ENCODE measurements at places on chromosomes 3 and 15. TPM values are rescaled to one million over a fixed set of nuclear protein-coding genes. Genes with fewer than 3 reads are reported as not detected.

The MYH15 gene
- total RNA-seq: 0.59 TPM

The MYL3 gene
- 0.43 TPM for total RNA-seq

The KPNA1 gene
- total RNA-seq: 160 TPM

The PIGZ gene
- 0.54 TPM for total RNA-seq

The AHSG gene
- not detected for total RNA-seq

The ZBED2 gene
- total RNA-seq: 1.0 TPM

The BMF gene
- 31.0 TPM for total RNA-seq

GRCh38 chr3:55607844-55608243 lies 120.7 kb upstream of the WNT5A start:
- DNase-seq: no peak

DNA sequence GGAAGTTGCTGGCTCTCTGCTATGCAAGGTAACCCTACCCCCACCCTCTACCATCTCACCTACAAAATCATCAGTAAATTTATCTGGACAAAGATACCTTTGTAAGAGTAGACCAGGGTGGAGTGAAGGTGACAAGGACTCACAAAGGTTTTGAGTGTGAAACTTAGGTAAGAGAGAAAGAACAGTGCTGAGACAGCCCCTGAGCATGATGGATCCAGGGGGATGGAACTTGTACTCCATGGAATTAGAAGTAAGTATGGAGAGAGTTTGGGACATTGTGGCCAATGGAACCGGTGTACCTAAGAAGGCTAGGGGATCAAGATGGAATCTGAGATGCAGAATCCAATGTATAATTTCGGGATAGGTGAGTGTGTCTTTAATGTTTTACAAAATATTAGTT lies 153.0 kb upstream of the NSMCE3 start:
- DNase-seq: no peak

GRCh38 chr15:39427705-39428104 lies 153.2 kb upstream of the THBS1 start:
- no peak for DNase-seq

GRCh38 chr15:24940236-24940635 lies 14.6 kb upstream of the SNRPN start:
- no peak for DNase-seq

DNA sequence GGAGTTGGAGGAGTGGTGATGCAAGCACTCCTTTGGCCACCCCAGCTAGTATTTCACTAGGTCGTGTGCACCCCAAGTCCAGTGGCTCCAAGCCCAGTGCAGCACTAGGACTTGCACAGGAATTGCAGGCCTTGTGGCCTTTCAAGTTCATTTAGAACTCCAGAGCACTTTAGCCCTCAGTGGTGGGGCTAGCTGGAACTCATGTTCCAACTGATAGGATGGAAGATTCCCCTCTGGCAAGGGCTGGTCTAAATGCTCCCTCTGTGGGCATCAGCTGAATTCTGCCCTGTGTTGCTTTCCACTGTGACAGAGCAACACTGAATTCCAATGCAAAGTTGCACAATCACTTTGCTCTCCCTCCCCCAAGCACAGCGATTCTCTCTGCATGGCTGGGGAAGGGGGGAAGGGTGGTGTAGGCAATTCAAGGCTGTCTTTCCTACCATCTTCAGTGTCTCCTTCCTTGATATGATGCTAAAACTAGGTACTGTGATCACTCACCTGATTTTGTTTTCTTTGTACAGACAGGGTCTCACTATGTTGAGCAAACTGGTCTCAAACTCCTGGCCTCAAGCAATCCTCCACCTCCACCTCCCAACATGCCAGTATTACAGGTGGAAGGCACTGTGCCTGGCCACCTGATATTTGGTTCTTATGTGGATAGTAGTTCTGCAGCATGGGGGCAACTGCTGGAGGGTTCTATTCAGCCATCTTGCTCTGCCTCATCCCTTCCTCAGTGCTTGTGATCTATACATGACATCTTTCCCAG lies 10.3 kb downstream of the USF3 start:
- peak; percentile 16 for DNase-seq

GRCh38 chr3:146180376-146180775 lies 19.4 kb upstream of the PLOD2 start:
- DNase-seq: no peak

DNA sequence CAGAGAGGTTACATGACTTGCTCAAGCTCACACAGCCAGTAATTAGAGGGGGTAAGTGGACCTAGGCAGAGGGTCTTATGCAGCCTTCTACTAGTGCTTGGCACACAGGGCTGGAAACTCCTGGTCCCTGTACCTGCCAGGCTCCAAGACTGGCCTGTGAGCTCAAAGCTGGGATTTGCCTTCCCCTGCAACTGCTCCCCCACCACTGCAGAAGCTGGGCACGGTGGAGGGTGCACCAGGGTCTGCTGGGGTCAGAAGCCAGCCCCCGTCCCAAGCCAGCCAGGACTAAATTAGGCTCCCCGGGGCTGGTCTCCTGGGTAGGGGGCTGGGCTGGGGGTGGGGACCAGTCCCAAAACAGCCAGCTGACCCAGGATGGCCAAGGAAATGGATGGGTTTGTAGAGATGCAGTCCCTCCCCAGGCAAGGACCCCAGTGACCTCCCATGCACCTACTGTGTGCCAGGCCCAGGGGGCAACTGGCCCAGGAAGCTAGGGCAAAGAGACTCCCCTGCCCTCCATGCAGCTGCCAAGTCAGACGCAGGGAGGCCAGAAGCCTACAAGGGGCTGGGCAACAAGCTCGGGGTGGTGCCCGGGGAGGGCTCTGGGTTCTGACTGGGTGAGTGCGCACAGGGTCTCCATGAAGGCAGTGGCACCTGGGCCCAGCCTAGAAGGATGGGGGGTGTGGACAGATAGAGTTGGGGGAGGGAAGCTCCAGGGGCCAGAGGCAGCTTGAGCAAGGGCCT lies 51.8 kb upstream of the LINGO1 start:
- no peak for DNase-seq

DNA sequence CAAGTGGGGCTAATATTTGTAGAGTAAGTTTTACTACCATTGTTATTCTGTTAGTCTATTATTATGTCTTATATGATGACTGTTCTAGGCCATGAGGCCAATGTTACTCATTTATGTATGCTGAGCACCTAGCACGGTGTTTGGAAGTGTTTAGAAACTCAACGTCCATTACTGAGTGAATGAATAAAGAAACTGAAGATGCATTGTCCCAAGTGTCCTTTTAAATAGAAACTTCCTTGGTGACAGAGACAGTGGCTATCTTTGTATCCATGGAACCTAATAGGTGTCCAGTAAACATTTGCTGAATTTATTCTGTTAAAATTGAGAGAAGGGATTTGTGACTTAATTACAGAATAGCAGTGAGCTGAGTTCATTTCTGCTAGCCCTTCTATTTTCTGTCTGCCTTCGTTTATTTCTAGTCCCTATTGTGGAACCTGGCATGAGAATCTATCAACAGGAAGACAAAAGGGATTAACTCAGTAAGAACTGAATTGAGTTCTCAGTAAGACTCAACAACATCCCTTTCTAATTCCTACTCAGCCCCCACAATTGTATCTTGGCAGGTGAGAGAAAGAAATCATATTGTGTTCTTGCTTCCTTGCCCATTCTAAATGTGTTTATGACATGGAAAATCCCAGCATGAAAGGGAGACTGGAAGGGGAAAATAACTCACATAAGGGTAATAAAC lies 246.6 kb upstream of the LRRC3B start:
- no peak for DNase-seq

GRCh38 chr15:40469776-40470390 lies 901 bp upstream of the CHST14 start:
- no peak for DNase-seq

DNA sequence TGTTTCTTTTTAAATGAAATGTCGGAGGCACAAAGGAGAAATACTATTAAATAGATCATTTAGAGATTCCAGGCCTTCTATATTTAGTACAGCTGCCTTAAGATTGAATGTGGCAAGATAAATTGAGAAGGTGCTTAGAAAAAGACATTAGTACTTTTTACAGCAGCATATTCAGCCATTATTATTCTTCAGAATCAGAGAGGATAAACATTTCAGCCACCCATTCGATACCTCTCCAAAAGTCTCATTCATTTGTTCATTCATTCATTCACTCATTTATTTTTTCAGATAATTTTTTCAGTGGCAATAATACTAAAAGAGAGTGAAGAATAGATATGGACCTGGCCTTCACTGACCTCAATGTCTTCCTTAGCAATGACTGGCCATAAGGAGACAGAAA lies 347.0 kb downstream of the GRM7 start:
- no peak for DNase-seq

- DNase-seq: no peak
Measured at GRCh38 chr3:123524981-123525380, 59.9 kb downstream of the HACD2 start.

DNA sequence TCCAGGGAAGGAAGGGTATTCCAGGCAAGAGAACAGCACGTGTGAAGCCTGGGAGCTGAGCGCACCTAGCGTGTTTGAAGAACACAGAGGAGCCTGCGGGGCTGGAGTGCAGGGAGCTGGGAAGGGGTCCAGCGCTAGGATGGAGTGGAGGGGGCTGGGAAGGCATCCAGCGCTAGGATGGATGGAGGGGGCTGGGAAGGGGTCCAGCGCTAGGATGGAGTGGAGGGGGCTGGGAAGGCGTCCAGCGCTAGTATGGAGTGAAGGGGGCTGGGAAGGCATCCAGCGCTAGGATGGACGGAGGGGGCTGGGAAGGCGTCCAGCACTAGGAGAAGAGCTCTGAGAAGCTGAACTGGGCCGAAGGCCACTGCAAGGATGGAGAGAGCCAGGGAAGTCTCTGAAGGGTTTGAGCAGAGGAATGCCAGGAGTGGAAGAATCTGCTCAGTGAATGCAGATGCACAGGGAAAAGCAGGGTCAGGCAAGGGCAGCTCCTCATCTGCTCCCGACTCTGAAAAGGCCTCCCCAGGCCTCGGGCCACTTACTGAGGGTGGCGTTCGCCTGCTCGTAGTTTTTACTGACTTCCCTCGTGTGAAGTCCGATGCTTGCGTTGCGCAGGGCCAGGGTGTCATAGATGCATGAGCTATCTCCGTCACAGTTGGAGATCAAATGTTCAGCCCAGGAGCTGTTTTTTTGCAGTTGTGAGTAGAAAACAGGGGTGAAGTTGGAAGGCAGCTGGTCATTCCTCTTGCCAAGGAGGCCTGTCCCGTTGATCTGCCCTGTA lies 39.8 kb downstream of the MUC20 start:
- no peak for DNase-seq

DNA sequence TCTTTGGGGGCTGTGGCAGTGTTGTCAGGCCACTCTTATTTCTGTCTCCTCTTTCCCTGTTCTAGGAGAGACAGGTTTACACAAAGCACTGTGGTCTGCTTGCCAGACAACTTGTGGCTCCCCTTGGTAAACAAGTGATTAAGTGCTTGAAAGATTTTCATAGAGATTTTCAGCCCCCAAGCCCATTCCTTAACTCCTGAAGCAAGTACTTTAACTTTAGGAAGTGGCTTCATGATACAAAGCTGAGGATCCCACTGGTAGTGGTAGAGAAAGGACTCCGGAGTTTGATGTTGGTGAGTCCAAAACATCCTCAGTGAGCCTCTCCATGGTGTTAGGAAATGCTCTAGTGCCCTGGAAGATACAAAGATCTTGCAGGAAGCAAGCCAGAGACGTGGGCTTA lies 12.0 kb downstream of the ZBTB38 start:
- DNase-seq: no peak

DNA sequence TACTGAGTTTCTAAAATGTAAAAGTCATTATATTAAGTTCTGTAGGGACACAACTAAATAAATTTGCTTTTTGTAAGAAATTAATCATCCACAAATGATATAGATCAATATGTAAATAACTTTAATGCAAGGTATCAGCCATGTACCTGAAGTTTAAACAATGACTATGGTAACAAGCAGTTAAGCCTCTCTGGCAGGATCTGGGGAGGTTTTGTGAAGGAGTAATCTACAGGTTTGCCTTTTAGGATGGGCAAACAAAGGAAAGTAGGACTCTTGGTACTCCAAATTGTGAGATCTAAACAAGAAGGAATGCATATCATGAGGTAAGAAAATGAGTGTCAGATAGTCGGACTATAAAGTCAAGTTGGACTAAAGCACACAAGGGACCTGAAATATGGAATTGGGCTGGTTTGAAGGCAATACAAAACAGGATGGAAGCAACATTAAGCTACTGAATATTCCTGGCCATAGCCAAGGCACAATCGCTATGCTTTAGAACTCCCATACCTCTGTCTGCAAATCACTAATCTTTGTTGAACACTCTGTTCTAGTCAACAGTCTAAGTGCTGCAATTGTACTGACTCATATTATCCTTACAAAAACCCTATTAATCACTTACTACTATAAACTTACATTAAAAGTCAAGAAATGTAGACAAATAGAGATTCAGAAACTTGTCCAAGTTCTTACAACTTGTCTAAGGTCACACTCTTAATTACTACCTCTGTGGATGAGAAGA lies 412.8 kb downstream of the DIPK2A start:
- DNase-seq: no peak

DNA sequence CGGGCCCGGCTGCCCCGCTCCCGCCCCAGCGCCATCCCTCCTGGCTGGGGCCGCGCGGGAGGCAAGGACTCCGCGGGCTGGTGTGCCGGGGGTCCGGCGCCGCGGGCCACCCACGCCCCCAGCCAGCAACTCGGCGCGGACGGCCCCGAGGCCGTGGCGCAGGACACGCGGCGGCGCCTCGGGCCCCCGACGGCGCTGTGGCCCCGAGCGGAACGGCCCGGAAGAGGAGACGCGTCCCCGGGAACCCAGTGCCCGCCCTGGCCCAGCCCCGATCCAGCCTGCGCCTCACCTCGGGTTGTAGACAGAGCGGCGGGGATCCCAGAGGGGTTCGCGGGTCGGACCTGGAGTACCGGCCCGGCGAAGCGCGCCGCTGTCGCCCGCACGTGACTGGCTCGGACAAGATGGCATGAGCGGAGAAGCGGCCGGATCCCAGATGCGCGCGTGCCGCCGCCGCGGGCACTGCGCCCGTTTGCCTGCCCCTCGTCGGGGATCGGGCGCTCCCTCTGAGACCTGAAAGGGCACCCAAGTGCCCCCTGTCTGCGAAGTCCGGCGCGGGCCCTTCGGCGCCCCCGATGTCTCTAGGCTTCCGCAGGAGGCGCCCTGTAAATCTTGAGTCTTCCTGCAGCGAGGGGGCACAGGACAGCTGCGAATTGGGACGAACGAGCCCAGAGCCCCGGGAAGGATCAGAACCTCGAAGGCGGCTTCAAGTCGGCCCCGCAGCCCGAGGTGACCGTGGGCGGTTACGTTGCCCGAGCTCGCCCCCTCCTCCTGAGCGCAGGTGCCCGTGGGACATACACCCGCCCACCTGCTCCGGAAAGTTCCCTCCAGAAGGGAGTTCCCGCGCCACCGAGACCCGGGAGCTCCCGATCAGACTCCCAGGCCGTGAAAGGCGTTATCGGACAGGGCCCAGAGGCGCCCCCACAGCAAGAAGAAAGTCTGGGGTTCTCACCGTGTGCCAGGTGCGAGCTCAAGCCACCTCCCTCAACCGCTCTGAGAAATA lies 598 bp upstream of the SFMBT1 start:
- no peak for DNase-seq

- no peak for DNase-seq
Measured at GRCh38 chr3:150253622-150254021, 154.5 kb upstream of the TSC22D2 start.

All from astrocyte (in vitro differentiated cells and primary cell).